ENCODE measurements at places on chromosomes 3 and 15.

GRCh38 chr3:109977897-109978296 is 640.6 kb upstream of the DPPA4 start:
- no peak for DNase-seq

GRCh38 chr3:56677286-56677685 is 5.8 kb downstream of the TASOR start:
- DNase-seq: no peak

DNA sequence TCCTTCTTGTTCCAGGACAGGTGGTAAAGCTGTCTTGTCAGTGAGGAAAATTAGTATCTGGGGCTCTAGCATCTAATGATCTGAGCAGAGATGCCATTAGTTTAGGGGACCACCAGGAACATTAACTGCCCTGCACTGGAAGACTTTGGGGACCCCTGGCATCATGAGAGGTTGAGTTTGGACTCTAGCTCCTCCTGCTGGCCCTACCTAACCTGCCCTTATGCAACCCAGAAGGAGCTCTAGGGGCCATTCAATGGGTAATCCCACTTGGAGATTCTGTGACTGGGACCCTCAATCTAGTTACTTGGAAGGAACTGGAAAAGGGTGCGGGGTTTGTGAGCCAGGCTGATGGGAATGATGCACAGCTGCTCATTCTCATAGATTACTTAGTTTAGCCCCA is 451.0 kb downstream of the EPHB1 start:
- no peak for DNase-seq

DNA sequence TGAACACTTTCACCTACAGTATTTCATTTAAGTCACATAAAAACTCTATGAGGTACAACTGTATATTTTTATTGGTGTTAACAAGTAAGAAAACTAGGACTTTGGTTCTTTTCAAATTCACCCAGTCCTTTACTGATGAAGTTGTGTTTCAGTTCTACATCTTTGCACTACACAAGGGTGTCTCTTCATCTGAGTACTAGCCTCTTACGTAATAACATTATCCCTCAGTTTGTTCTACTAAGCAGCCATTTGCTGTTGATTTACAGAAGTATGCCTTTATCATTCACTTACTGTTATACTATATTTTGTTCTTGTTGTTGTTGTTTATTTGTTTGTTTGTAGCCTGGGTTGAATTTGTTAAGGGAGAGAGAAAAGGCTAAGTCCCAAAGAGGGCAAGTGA is 311.9 kb downstream of the PLOD2 start:
- no peak for DNase-seq

- DNase-seq: no peak
Measured at GRCh38 chr3:105253225-105253624, 113.5 kb upstream of the ALCAM start.

- no peak for DNase-seq
Measured at GRCh38 chr3:186173224-186173815, 64.4 kb upstream of the ETV5 start.

- DNase-seq: no peak
Measured at GRCh38 chr15:65423150-65423975, 616 bp upstream of the IGDCC4 start.
